DMS79 (cell line): ENCODE measurements at places on chromosomes 1 and 21.
A peak's percentile ranks its signal among the peaks of the same experiment; 100 is the strongest.

DNA sequence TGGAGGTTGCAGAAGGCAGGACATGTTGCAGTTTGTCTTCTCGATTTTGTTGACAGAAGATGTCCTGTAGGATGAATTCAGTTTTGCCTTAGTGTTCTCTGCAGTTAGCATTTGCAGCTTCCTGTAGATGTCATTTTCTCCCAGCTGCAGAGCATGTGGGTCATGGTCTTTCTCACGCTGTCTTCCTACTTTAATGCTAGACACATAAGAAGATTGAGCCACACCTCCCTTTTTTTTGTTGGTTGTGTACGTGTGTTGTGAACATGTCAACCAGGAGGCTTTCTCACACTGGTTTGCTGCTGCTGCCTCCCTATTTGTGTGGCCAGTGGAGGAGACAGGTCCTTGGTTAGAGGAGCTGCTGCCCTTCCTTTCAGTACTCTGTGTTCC is 110.7 kb downstream of the VPS13D start:
- no peak for DNase-seq

DNA sequence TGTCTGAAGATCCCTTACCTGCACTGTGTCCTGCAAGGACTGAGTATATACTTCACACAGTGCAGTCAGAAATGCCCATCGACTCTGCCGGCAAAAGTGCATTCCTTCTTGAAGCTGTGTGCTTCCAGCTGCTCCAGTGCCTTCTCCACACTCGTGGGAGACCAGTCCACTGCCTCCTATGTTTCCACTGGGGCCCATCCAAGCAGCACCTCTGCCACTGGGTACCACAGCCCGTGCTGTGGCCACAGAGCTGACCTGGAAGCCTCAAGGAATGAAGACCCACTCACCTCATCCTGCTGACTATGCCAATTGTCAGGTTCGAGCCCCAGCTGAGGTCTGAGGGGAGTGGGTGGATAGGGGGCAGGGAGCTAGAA is 108.1 kb downstream of the GDAP2 start:
- no peak for DNase-seq

DNA sequence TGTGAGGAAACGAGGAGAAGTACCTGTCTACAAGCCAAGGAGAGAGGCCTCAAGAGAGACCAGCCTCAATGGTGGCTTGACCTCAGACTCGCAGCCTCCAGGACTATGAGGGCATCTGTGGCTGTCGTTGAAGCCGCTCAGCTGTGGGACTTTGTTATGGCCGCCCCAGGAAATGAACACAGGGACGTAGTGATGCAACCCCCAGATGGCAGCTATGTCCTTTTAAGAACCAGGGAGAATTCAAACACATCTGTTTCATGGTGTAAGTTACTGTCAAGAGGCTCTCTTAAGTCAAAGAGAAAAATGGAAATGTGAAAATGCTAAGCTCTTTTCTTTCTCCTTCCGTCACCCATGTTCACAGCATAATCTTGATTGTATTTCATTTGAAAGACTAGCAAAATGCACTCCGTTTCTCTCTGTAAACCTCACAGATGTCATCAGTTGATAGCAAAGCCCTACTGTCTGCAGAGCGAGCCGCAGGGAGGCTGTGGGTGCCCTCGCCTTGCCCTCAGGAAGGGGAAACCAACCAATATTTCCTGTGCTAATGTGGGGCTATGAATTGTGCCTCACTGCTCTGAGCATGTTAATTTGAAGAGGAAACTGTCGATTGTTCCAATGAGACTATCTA is 21.3 kb downstream of the UBASH3A start:
- DNase-seq: no peak

DNA sequence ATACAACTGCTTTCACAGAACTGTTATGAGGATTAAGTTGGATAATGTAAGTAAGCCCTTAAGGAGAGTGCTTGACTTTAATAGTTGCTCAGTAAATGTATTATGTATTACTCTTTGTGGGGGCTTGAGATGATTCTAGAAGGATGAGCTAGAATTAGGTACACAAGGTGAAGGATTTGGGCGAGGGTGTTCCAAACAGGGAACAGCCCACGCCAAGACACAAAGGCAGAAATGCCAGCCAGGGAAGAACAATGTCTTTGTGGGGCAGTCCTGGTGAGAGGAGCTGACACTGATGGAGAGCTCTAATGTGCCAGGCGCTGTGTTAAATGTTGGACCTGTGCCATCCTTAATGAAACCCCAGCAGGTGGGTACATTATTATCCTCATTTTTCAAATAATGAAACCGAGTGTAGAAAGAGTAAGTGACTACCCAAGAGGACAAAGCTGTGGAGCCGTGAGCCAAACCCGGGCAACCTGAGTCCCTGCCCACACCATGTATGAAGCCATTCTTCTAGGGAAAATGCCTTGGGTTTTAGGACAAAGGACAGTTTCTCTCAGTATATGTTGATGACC is 362.4 kb downstream of the HHAT start:
- peak; percentile 73 for DNase-seq

- no peak for DNase-seq
Observed at GRCh38 chr1:3978990-3979325, 78.9 kb upstream of the C1orf174 start.

DNA sequence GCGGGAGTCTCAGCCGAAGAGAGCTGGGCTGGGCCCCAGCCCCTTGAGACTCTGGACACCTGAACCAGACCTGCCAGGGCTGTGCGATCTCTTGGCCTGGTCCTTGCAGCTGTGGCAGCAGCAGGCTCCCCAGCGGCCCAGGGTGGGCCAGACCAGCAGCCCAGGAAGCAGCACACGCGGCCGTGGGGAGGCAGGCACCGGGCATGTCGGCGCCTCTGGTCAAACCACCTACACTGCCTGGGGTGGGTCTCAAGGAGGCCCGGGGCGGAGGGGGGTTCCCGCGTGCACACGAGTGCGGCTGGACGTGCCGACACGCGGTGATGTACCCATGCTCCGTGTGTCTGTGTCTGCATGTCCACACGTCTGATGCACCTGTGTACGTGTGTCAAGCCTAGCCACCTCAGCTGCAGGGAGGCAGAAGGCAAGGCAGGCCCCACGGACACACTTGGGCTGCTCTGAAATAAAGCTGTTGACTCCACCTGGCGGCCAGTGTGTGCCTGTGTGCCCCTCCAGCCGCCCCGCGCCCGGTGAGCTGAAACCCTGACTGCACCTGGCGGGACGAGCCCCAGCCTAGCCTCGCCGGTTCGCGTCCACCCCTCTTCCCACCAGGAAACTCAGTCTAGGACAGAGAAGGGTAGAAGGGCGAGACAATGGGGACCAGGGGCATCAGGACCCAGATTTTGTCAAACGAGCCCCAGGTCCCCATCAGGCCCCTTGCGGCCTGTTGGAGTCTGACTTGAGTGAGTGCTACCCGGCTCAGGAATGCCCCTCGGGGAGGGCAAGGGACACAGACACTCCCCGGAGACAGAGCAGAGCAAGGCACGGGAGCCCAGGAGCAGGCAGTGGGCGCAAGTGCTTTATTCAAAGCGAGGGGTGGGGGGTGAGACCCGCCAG is 11.6 kb downstream of the SCNN1D start:
- DNase-seq: peak; percentile 87

- DNase-seq: no peak
Observed at GRCh38 chr1:198876371-198876871, 237.6 kb downstream of the PTPRC start.

DNA sequence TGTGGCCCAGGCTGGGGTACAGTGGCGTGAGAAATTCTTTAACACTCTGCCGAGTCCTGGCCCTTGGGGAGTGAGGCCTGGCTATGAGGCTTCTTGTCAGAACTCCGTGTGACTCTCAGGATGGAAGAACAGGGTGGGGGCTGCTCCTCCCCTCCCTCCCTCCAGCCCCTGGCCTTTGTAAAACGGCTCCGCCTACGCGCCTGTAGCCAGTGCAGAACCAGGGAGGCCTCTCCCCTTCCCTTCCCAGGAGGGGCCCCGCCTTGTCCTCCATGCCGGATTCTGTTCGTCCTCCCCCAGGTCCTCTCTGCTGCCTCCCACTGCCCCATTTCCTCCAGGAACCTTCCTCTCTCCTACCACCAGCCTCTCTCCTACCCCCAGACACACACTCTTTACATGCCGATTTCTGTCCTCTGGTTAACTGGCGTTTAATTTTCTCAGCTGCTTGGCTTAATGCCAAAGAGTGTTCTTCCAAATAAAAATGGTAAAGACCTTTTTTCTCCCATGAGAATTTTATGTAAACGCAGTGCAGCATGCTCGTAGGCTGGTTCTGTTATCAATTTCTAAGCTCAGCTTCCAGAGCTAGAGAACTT is 21.0 kb downstream of the PDE9A start:
- DNase-seq: peak; percentile 16

DNA sequence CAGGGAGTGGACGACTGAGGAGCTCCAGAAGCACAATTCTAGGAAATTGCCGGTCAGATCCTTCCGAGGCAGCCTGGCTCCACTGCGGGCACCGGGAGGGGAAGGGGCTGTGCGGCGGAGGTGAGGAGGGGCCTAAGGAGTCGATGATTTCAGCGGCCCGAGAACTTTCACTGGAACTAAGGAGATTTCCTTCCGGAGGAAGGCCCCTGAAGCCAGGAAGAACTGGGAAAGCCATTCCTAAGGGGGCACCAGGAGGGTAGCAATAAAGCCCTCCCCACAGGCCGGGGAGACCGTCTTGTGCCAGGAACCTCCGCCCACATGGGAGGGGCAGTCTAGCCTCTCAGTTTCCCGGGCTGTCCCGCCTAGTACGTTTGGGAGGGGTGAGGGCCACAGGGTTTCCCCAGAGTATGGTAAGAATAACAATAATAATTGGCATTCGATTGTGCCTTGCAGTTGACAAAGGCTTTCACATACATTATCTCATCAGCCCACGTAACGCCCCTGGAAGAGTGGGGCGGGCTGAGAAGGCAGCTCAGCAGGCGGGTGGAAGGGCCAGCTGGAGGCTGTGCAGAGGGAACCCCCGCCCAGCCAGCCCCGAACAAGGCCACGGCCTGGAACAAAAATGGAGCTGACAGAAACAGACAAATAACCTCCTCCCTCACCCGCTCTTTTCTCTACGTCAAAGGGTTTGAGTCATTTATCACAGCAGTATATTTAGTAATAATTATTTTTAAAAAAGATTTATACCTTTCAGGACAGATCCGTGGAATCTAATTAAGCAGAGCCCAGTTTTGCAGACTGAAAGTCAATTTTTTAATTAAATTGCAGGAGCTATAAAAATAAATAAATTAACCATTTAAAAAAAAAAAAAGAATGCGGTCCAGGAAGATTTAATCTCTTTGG is 19.8 kb downstream of the NPR1 start:
- no peak for DNase-seq

DNA sequence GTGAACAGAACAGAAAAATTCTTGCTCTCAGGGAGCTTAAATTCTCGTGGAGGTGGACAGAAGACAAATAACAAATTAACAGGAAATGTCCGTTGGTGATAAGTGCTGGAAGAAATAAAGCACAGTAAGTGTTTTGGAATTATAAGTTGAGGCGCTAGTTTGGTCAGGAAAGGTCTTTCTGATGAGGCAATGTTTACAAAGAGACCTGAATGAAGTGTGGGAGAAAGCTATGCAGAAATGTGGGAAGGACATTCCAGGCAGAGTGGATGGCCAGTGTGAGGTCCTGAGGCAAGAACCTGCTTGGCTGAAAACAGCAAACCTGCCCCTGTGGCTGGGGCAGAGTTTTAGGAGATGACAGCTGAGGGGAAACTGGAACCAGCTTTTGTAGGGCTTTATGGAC is 23.3 kb downstream of the NGF start:
- no peak for DNase-seq

GRCh38 chr1:42484382-42484781 is 21.3 kb downstream of the CCDC30 start:
- DNase-seq: no peak

DNA sequence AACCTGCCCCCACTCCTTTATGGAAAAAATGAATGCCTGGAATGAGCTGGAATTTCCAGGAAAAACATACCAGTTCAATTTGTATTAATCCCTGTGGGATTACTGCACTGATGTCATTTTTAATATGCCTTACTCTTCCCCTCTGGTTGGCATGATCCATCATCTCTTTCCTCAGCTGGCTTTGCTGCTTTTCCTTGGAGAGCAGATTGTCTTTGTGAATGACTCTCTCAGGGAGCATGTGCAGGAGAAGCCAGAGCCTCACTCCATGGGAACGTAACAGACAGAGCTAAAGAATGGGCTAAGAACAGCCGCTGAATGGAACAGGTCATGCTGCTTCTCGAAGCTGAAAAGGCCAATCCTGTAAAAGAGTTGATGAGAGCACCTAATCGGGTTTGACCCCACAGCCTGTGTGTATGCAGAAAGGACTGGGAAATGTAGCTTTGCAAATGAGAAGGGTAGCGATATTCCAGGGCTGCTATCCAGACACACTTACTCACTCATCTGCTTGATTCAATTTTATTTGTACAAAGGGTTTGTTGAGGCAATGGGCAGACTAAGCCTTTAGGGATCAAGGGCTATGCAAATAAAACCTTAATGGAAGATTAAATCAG is 20.7 kb downstream of the PHC2 start:
- no peak for DNase-seq

DNA sequence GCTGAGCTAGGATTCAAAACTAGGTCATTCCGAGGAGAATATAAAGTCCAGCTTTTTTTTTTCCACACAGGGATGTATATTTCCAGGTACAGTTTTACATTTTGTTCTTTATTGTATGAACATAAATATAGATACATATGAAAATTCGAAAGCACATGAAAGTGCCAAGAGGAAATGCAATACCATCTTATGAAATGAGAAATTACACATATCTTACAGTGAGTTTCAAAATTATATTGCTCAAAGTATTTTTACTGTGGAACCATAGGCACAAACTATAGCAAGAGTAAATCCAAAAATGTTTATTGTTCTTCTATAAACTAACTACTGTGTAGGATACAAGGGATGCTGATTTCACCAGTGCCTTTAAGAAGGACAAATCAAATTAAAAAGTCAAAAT is 39.0 kb downstream of the PTPRC start:
- no peak for DNase-seq

- DNase-seq: no peak
Observed at GRCh38 chr21:45316871-45317397, 29.2 kb upstream of the POFUT2 start.

- no peak for DNase-seq
Observed at GRCh38 chr1:176205332-176205914, 1.7 kb downstream of the COP1 start.

GRCh38 chr1:211643324-211644212 is 31.9 kb downstream of the NEK2 start:
- peak; percentile 75 for DNase-seq

- peak; percentile 93 for DNase-seq
Observed at GRCh38 chr1:22508991-22509390, 54.3 kb upstream of the EPHA8 start.

GRCh38 chr1:199913318-199913717 is 114.2 kb upstream of the NR5A2 start:
- DNase-seq: no peak

- no peak for DNase-seq
Observed at GRCh38 chr1:82215056-82215852, 414.5 kb downstream of the ADGRL2 start.

DNA sequence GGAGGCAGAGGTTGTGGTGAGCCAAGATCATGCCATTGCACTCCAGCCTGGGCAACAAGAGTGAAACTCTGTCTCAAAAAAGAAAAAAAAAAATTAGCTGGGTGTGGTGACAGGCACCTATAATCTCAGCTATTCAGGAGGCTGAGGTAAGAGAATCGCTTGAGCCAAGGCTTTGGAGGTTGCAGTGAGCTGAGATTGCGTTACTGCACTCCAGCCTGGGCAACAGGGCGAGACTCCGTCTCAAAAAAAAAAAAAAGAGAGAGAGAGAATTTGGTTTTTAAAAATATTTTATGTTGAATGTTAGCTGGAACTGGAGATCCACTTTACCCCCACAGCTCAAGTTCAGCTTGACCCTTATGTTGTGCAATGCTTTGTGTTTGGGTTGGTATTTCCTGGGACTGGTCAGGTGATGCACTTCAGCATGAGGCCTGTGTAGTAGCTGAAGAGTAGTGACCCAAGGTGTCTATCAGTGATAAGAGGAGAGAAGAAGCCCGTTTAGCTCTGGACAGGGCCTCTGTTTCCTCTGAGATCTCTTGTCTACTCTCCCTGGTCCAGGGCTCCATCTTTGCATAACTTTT is 36.8 kb upstream of the MACF1 start:
- no peak for DNase-seq
